ENCODE measurements at places on chromosomes 3 and 15.
A peak's percentile ranks its signal among the peaks of the same experiment; 100 is the strongest.

DNA sequence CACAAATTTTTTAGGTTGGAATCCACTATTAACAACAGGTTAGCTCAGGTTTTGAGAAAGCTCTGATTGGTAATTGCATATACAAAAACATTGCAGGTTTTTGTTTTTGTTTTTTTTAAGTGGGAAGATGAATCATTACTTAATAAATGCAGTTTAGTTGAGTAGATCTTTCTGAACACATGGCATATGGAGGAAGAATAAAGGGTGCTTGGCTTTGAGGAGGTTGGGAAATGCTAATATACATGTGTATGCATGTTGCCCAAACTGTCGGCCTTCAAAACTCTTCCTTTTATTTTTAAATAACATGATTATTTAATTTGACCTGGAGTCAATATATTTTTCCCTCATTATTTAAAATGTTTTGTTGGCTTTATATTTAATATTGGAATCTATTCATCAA lies 32.8 kb downstream of the ZBTB38 start:
- no peak for DNase-seq

GRCh38 chr3:54870423-54870822 lies 57.4 kb downstream of the LRTM1 start:
- no peak for DNase-seq

DNA sequence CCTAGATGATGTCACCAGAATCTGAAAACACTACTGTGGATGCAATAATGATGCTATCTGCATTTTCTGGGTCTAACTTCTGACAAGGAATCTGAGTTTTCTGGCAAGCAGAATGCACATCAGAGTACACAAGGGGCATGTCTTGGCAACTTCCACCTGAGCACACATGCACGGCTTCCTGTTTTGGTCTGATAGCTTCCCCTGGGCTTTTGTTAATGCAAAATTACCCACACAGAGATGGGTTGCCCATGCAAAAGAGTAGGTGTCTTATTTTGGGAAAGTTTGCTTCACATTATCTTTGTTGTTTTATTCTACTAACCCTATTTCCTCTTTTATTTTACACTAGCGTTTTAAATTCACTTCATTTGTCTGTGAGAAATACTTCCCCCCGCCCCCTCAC lies 74.2 kb upstream of the SATB1 start:
- DNase-seq: no peak

DNA sequence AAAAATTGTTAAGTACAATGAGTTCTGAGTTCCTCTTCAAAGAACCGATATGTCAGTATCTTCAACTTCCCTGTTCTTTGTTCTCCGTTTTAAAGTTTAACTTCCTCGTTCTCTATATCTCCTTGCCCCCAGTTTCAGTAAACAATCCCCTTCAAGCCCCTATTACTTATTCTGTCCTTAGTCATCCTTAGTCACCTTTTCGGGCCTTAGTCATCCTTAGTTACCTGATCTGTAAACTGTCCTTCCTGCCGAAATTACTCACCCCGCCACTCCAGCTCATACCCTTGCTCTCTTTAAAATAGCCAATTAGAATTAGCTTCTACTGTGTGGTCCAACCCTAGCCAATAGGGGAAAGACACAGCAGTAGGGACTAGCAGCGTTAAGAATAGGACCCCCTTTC lies 1165.6 kb downstream of the NSUN3 start:
- DNase-seq: no peak

DNA sequence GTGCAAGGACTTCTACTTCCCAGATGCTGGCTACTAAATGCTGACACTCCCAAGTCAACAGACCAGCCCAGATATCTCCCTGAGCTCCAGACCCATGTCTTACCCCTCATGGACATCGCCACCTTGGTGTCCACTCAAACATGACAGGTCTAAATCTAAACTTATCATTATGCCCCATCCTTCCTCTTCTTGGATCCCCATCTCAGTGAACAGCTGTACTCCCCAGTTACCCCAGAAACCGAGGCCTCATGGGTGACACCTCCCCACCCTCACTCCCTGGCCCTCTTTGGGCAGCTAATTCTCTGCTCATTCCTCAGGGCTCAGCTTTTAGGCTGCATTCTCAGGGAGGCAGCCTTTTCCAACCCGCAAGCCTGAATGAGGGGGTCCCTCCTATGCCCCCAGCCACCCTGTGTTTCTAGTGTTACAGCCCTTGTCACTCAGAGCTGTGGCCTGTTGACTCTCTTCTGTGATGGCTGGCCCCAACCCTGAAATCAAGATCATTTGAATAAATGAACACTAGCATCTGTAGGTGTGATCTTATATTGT lies 5.4 kb downstream of the EHD4 start:
- no peak for DNase-seq

DNA sequence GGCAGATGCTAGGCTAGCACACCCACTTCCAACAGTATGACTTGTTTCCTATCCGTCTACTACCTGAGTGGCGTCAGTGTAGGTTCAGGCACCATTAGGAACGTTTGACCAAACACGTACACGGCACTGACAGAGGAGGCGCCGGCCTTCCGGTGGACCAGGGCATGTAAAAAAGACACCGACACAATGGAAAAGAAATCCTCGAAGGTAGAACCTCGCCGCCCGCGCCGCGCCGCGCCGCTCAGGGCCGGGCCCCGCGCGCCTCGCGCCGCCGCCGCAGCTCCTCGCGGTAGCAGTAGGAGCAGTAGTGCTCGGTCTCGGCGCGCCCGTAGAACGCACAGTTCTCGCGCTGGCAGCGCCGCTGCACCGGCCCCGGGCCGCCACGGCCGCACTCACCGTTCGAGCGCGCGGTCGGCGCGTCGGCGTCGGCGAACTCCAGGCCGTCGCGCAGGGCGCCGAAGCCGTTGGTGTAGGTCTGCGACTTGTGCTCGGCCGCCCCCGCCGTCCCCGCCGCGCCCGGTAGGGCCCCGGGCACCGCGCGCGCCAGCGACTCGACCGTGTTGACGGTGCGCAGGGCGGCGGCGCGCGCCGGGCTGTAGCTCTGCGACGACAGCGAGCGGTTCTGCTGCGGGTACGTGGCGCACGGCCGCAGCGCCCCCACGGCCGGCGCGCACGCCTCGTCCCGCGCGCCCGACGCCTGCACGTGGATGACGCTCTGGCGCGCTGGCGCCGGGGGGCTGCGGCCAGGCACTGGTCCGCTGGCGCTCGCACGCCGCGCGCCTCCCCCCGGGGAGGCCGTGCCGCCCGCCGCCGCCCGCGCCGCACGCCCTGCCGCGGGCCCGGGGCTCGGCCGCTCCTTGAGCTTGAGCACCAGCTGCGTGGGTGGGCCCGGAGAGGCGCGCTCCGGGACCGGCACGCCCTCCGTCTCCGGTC lies 156.7 kb downstream of the KLF13 start:
- no peak for DNase-seq

GRCh38 chr3:31223278-31223677 lies 309.4 kb upstream of the STT3B start:
- no peak for DNase-seq

DNA sequence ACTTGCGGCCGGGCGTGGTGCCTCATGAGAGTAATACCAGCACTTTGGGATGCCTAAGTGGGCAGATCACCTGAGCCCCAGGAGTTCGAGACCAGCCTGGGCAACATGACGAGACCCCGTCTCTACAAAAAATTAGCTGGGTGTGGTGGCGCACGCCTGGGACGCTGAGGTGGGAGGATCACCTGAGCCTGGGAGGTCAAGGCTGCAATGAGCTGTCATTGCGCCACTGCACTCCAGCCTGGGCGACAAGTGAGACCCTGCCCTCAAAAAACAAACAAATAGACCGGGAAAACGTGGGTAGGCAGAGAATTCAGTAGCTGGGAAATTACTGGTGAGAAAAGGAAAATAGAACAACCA lies 667 bp downstream of the UMPS start:
- DNase-seq: no peak

- DNase-seq: no peak
These were observed 34.0 kb downstream of the PXK start for GRCh38 chr3:58366699-58367098.

GRCh38 chr15:66494262-66494661 lies 3.3 kb downstream of the SNAPC5 start:
- DNase-seq: no peak

- DNase-seq: no peak
These were observed 5.8 kb upstream of the MTMR10 start for GRCh38 chr15:30997270-30997669.

- DNase-seq: no peak
These were observed 147.7 kb downstream of the CD47 start for GRCh38 chr3:107942951-107943749.

DNA sequence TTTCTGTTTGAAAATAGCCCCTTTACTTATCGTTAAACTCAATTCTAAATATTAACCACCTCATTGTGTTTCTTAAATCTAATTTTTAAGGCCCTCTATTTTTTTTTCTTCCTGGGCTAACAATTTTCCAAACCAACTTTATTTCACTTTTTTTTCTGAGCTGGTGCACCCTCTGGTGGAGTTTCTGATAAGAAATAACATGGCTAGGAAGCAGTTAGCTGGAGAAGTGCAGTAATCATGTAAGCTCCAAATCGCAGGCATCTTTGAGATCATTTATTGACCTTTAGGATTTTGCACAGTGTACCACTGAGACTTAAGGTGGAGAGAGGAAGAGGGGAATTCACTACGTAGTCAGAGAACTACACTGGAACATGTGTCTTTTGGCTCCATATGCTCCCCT lies 6.4 kb downstream of the TMEM207 start:
- DNase-seq: no peak

DNA sequence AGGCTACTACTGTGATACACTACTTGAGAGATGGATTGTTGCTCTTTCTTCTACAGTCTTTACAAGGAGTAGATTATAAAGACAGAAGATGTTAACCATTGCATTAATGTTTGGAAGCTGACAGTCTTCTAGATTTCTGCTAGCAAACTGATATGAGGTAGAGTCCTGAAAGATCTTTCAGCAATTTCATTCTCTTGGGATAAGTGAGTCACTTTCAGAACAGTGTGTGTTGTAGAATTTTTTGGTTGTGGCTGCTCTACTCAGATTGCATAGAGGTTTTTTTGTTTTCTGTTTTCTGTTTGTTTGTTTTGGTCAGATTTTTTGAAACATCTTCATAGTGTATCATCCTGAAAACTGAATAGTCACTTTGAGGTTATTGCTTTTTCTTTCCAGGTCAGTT lies 17.1 kb downstream of the TNFSF10 start:
- DNase-seq: no peak

DNA sequence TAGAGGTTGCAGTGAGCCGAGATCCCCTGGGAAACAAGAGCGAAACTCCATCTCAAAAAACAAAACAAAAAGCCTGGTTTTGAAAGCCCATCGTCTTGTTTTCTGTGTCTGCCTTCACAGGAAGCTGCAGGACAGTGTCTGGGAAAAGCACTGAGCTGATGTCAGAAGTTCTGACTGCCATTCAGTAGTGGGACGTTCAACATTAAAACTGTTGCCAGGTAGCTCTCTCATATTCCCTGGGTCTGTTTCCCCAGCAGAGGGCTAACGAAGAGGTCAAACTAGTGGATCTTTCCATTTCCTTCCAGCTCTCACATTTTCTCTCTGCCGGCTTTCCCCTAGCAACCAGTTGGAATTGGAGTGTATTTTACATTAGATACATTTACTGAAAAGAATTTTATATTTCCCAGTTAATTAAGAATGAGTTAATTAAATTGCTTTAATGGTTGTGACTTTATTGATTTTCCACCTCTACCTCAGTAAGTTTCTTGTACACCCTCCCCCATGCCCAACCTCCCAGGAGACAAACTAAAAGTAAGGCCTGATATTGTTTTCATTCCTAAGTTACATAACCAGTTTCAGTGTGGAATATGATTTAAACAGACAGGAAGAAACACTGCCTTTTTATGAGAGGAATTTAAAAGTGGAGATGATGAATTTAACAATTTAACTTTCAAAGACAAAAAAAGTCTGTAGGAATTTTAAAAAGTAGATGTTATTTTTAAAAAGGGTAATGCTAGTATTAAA lies 29.9 kb downstream of the RCN2 start:
- no peak for DNase-seq

- DNase-seq: no peak
These were observed 68.6 kb upstream of the ATP13A3 start for GRCh38 chr3:194555175-194556062.

GRCh38 chr3:113247675-113248458 lies 36.5 kb downstream of the BOC start:
- no peak for DNase-seq

GRCh38 chr3:9770276-9770812 lies 597 bp upstream of the CAMK1 start:
- DNase-seq: peak; percentile 84

DNA sequence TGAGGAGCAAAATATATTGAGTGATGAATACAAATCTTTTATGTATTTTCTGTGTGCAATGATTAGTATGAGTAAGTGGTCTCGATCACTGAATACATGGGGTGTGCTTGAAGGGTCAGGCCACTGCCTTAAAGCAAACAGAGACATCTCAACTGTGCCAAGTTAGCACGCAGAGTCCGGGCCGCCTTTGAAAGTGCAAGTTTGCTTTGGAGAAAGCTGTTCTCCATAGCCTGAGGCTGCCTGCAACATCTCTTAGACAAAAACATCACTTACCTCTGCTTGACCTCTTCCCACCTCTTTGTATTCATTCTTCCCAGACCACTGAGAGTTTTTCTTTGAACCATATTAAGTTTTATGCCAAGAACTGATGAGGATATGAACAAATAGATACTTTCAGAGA lies 267.0 kb downstream of the ZBTB20 start:
- peak; percentile 22 for DNase-seq

DNA sequence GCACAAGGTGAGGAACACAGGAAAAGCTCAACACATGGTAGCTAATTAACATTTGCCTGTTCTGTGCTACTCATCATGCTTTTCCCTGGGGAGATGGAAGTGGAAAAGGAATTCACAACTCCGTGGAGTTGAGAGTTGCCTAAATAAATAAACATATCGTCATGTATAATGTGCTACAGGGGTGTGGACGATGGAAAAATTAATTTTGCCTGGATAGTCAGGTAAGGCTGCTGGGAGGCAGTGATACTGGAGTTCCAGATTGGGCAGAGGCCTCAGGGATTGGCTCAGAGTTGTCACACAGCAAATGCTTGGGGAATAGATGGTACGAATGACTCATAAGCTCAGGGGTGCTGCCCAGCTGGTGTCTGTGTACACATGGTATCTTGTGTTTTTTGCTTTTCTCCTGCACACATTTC lies 3.1 kb upstream of the ABHD6 start:
- no peak for DNase-seq

- peak; percentile 35 for DNase-seq
These were observed 86.5 kb downstream of the TBC1D2B start for GRCh38 chr15:77991029-77991406.

- no peak for DNase-seq
These were observed 145.4 kb downstream of the RAB11A start for GRCh38 chr15:66014635-66015182.

GRCh38 chr3:104604326-104605010 lies 762.2 kb upstream of the ALCAM start:
- DNase-seq: no peak

GRCh38 chr3:98945101-98945524 lies 43.6 kb upstream of the DCBLD2 start:
- DNase-seq: no peak

DNA sequence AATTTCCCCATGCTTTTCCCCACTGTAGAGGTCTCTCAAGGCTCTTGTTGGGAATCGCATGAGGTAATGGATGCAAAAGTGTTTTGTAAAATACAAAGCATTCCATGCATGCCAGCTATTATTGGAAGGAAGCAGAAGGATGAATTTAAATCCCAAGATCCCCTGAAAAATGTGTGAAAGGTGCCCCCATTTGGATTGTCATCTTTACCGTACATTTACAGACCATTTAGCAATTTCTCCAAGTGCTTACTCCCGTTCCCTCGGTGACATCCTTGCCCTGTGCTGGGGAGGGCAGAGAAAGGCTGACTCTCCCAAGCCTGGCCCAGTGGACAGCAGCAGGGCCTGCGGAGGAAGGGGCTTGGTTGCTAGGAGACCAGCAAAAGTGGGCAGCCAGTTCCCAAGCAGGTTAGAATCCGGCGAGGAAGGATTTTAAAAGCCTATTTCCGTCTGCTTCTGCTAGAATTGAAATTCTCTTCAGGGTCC lies 31.1 kb upstream of the NEO1 start:
- DNase-seq: no peak

All from lower lobe of right lung (tissue), 2 donors.